ENCODE measurements at places on chromosomes 4 and X. TPM values are rescaled to one million over a fixed set of nuclear protein-coding genes. Genes with fewer than 3 reads are reported as not detected.

DNA sequence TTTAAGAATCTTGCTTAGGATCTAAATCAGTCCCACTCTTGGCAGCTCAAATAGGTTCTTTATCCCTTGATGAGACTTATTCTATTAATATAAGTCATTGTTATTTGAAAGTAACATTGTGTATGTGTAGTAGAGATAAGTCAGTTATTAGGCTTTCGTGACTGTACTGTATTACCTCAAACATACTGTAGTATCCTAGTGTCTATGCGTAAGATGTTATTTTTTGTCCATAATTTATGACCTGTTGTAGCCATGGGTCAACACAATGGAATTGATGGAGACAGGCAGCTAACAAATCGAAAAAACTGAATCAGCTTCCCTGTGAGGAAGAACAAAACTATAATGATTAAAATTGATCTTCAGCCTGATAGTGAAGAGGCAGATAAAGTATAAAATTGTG lies 41.8 kb downstream of the CLCN3 start:
- no peak for DNase-seq

- peak; percentile 87 for DNase-seq
These were observed at the start of gene HCFC1 for GRCh38 chrX:153971450-153972367. TSS of gene HCFC1 (minus strand) at chrX:153971818. CDS start at chrX:153970840, 978 bp downstream.

- DNase-seq, result no peak
These were observed 404.0 kb upstream of the F9 start for GRCh38 chrX:139126493-139126892.

- no peak for DNase-seq
These were observed 8.2 kb upstream of the WDR44 start for GRCh38 chrX:118337687-118338086.

- DNase-seq, result no peak
These were observed 11.1 kb upstream of the HS3ST1 start for GRCh38 chr4:11439836-11440235.

GRCh38 chr4:79044141-79044659 lies 105.0 kb upstream of the PAQR3 start:
- no peak for DNase-seq

GRCh38 chrX:11241720-11242119 lies 51.5 kb upstream of the AMELX start:
- DNase-seq, result no peak

GRCh38 chr4:2702770-2703169 lies 53.4 kb downstream of the TNIP2 start:
- no peak for DNase-seq

DNA sequence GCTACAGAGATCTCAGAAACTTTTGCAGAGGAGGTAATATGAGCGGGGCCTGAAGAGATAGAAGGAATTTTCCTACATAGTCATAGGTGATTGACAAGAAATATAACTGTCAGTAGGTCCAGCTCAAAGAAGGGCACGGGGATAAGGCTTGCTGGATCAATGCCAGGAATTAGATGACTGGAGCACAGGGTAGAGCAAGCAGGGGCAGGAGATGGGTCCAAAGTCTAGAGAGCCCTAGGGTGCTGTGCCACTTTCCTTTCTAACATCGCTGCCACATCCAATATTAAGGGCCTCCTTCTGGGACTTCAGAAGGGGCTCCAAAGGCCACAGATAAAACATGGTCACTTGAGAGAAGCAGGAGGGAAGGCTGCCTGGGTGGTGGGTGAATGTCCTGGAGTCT lies 402.2 kb downstream of the MID1IP1 start:
- no peak for DNase-seq

DNA sequence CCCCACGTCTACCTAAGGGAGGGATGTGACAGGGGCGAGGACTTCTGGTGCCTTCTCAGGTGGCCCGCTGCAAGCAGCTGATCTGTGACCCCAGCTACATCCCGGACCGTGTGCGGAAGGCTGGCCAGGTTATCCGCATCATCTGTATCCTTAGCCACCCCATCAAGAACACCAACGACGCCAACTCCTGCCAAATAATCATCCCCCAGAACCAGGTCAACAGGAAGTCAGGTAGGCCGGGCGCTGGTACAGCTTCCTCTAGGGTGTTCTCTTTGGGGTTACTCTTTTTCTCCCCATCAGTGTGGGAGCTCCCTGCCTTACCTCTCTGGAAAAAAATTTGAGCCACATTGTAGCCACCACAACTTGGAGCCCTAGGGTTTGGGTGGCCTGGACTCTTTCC lies 2.4 kb upstream of the FAM50A start:
- no peak for DNase-seq

DNA sequence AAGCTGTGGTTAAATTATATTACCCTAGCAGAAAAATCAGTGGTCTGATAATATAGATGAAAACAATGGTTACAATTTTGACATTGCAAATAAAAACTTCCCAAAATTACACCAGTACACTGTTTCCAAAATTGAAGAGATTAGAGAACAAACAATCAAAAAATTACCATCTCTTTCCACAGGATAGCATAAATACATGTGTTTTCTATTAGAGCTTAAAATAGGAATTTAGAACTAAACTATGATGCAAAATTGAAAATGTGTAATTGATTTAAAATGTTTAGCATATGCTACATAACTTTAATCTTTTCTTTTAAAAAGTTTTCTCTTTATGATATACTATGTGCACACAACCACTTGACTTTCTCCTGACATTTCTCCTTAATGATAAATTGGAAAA lies 6.7 kb downstream of the EDNRA start:
- no peak for DNase-seq

DNA sequence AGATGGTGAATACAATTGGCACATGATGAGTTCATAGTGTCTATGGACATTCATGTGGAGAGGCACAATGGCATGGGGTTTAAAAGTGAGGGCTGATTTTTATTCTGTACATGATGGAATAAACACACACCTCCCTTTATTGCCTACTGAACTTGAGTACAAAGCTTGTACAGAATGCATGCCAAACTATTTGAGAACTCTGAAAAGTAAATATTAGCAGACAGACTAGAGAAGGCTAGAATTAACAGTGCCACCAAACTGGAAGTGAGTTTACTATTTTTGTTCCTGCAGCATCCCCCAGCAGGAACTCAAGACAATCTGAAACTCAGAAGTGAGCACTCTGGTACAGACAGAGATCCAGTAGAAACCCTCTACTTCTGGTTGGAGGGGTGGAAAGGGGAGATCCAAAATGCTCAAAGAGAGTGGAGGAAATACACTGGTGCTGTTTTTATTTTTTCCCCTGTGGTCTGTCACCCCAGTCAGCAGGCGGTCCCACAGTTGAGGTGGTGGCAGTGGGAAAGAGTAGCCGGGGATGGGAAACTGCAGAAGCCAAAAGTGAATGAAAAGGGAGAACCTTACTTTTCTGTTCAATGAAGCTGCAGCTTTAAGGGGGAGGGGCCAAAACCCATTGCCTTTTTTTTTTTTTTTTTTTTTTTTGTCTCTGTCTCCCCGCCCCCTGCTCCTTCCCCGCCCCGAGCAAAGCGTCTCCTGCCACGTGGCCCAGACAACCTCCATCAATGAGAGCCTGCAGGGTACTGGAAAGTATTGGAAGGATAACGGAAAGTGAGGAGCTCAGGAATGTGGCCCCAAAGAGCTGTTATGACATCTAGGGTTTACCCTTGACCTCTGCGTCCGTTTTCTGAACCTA lies 20.5 kb downstream of the AKAP4 start:
- DNase-seq, result no peak

- DNase-seq, result no peak
These were observed 16.3 kb downstream of the MAN2B2 start for GRCh38 chr4:6591313-6591712.

GRCh38 chr4:177938226-177938625 lies 496.0 kb upstream of the AGA start:
- no peak for DNase-seq

GRCh38 chr4:42282081-42282901 lies 115.0 kb upstream of the SHISA3 start:
- DNase-seq, result peak; percentile 37

- no peak for DNase-seq
These were observed 49.4 kb downstream of the ANXA3 start for GRCh38 chr4:78601013-78601412.

DNA sequence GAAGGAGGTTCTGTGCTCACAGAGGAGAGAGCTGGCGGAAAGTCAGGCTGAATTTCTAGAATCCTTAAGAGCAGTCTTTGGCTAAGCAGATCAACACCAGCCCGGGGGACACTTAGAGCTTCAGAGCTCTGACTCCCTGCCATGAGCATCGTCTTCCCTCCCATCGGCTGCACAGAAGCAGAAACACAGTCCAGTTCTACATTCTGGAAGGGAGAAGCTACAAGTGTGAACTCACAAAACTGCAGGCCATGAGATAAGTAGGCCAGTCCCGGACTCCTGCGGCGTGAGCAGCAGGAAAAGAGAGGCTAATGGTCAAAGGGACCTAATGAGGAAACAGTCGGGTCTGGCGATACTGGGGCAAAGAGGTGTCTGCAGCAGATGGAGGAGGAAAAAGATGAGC lies 211.5 kb downstream of the DHX15 start:
- no peak for DNase-seq

- DNase-seq, result peak; percentile 47
These were observed 292.5 kb downstream of the CHIC1 start for GRCh38 chrX:73855546-73855945.

DNA sequence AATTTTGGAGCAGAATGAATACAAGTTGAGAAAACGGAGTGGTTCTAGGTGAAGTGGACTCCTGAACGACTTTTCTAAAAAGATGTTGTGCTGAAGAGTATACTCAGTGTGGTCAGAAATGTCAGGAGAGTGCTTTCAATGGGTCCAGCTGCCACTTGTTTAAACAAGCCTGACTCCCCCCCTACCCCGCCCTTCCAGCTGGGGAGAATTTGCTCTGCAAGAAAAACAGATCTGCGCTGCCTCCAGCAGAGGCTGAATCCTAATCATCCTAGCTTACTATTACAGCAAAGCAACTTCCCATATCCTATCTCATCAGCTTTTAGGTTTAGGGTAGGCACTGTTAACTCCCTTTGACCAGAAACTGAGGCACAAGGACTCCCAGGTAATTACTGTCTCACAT lies 1.9 kb downstream of the MAP3K15 start:
- DNase-seq, result no peak

GRCh38 chr4:99179626-99180025 lies 35.5 kb upstream of the ADH4 start:
- no peak for DNase-seq

DNA sequence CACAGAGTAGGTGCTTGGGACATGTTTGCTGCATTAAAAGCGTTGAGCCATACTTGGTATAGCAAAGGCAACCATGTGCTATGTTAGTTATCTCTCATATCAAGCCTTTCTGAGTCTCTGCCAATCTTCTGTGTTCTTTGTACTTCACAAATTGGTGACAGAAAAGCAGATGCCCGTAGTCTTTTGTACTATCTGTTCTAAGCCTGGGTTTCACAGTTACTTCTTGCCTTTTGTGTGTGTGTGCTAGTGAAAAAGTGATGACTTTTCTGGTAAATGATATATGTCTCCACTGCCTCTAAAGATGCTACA lies 16.1 kb upstream of the KLHL2 start:
- no peak for DNase-seq

DNA sequence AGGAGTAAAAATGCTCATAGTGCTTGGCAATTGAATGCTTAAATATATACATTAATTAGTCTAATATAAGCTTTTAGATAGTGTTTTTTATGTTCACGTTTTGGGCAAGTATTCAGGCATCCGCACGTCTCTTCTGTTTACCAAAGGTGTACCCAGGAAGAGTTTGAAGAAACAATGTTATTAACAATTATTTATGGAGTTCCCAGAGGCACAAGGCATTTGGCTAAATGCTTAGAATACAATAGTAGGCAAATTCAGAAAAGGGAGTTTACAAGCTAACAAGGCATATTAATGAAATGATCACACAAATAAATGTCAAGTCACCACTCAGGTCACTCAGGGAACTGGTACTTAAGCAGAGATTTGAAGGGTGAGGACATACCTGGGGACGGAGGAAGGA lies 294.8 kb downstream of the TENM3 start:
- DNase-seq, result no peak

Gene F9
- total RNA-seq, result not detected

Gene SLC9B1
- total RNA-seq, result 5.7 TPM

Gene ADGRL3
- total RNA-seq, result 302 TPM

Gene TMEM35A
- total RNA-seq, result 98.2 TPM

Gene DCX
- 231 TPM for total RNA-seq

Gene TENM3
- 78.3 TPM for total RNA-seq

Gene GPR143
- 0.82 TPM for total RNA-seq

Gene YTHDC1
- total RNA-seq, result 95.0 TPM

Gene NSG1
- 302 TPM for total RNA-seq

Gene ATP10D
- 7.7 TPM for total RNA-seq

Gene PITX2
- total RNA-seq, result not detected

Gene TBC1D25
- total RNA-seq, result 4.9 TPM

Gene MCUB
- total RNA-seq, result 31.8 TPM

Gene NPY2R
- total RNA-seq, result 12.6 TPM

Data from frontal cortex (tissue), 4 donors.